Neural crest cell (in vitro differentiated cells): ENCODE measurements at places on chromosomes 12 and 14.

DNA sequence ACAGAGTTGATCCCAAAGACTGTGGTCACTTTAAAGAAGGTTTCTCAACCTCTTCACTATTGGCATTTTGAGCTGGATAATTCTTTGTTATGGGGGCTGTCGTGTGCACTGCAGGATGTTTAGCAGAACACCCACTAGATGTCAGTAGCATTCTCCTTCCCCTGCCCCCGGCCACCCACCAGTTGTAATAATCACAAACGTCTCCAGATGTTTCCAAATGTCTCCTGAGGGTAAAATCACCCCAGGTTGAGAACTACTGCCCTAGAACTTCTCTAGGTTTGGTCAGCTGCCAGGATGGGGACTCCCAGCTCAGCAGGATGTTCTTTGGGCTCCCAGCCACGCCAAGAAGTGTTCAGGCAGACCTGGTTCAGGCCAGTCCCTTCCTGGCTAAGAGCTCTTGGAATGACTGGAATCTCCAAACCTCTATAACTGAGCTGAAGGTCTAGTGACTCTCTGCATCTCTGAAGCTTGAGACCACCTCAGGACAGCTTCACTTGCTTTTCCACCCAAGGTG, 12.5 kb upstream of the AJUBA start:
- DNase-seq, result no peak

DNA sequence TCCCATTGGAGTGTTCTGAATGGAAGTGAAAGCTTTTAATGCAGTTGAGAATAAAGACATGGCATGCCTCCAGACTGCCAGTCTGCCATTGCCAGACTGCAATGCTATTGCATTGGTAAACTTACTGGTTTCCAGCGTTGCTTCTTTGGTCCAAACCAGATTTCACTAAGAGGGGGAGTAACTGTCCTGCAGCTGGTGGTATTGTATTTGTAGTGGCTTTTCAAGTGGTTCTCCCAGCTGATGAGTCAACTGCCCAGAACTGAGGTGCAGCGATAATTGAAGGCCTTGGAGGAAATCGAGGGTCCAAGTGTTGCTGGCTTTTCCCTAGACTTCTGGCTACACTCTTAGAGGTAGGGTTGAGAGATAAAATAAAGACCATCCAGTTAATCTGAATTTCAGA, 31.9 kb downstream of the ERG28 start:
- DNase-seq, result no peak

GRCh38 chr12:89370421-89370831, 18.1 kb upstream of the DUSP6 start:
- DNase-seq, result no peak

- DNase-seq, result peak; percentile 21
These were observed 14.0 kb downstream of the KCTD10 start for GRCh38 chr12:109462868-109463692.

GRCh38 chr12:80838024-80838658, 99.6 kb downstream of the LIN7A start:
- no peak for DNase-seq

DNA sequence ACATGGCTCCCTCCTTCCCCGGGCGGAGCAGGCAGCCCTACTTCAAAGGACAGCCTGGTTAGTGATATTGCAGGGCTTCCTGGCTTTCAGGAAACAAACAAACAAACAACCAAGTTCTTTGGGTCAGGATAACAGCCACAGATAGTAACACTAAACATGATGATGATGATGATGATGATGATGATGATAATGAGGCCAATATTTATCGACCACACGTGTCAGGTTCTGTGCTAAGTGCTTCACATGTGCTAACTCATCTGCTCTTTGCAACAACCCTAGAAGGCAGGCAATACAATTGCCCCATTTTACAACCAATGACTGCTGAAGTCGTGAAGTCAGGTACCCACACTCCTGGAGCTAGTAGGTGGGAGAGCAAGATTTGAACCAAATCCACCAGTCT, 44.1 kb upstream of the TBX5 start:
- no peak for DNase-seq

GRCh38 chr12:93804392-93805179, 127.4 kb downstream of the CRADD start:
- DNase-seq, result no peak

DNA sequence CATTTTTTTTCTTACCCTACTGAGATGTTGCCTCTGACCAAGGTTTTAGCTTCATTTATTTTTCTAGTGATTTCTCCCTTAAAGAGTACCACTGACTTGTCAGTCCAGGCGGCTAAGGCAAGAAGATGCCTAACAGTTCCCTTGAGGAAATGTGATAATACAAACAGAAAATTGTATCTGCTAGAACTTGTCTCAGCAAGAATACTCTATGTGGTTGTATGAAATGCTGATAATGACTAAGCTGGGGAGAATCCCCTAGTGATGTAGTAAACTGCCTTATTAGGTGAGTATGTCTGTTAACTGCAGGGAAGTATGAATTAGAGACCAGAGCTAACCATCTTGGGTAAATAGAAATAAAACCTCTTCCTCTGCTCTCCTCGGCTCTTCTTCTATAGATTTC, 6.7 kb downstream of the C12orf54 start:
- no peak for DNase-seq

DNA sequence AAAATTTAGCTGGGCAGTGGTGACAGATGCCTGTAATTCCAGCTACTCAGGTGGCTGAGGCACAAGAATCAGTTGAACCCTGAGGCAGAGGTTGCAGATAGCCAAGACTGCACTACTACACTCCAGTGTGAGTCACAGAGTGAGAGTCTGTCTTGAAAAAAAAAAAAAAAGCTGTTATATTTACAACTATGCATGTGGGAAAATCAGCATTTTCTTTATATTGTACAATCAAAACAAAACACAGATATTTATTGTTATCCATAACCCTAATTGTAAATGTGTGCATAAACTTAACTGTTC, 12.5 kb downstream of the C1R start:
- DNase-seq, result no peak

GRCh38 chr12:116276652-116277466, 634 bp downstream of the MED13L start:
- peak; percentile 55 for DNase-seq

DNA sequence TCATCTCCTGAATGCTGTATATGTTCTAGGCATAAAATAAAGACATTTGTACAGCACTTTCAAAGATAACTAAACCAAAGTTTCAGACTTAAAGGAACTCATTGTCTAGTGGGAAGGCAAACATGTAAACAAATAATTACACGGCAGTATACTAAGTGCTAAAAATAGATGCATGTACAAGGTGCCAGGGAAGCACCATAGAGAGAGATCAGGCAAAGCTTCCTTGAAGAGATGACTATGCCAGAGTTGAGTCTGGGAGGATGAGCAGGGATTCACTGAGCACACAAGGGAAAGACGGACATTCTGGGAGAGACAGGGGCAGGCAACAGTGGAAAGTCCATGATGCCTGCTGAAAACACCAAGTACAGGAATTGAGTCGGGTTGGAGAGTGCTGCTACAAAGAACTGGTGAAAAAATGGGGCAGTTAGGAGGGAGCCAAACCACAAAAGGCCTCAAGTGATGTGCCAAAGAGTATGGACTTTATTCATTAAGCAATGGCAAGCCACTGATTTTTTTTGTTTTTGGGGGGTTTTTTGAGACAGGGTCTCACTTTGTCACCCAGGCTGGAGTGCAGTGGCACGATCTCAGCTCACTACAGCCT, 26.8 kb downstream of the ANKS1B start:
- DNase-seq, result no peak
